ENCODE measurements at places on chromosomes 1 and 21.

GRCh38 chr1:27795601-27796000, 22.6 kb downstream of the STX12 start:
- DNase-seq: no peak

- DNase-seq: no peak
Observed at GRCh38 chr1:219206350-219206749, 32.7 kb downstream of the LYPLAL1 start.

GRCh38 chr1:19762175-19762779, 37.4 kb downstream of the TMCO4 start:
- DNase-seq: peak; percentile 49

GRCh38 chr1:228396770-228397662, 9.6 kb downstream of the TRIM11 start:
- no peak for DNase-seq

- DNase-seq: no peak
Observed at GRCh38 chr1:18527921-18528320, 47.2 kb downstream of the KLHDC7A start.

DNA sequence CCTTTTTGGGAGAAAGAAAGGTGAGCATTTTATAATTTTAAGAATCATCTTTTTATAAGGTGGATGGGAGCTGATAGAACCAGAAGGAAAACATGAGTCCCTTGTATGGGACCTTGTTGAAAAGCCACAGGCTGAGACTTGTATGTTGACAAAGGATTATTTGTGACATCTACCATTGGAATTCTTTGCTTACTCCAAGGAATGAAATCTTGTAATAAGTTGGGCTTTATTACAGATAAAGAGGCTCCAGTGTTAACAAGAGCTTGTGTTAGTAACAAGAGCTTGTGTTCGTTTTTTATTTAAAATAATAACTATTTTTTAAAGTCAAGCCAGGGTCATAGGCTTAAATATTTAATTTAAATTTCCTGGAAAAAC, 201.1 kb upstream of the CHRM3 start:
- DNase-seq: no peak

- no peak for DNase-seq
Observed at GRCh38 chr21:38455403-38455802, 42.9 kb downstream of the ERG start.

- DNase-seq: no peak
Observed at GRCh38 chr1:115456441-115456961, 118.5 kb upstream of the NGF start.

DNA sequence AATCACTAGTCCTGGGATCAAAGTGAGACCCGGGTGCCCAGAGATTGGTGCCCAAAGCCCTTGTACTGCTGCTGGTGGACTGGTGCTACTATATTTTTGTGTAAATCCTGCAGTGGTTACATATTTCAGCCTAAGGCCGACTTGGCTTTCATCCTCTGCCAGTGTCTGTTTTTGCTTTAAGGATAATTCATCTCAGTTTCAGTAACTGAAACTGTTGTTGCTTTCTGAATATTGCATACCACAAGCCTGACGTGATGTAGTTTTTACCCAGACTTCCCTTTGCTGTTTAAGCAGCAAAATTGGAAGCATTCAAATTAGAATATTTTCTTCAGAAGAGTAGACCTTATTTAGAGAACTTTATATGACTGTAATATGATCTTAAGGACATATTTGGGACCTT, 341.8 kb downstream of the RYR2 start:
- DNase-seq: no peak

GRCh38 chr1:21921100-21921875, 15.8 kb downstream of the HSPG2 start:
- no peak for DNase-seq

DNA sequence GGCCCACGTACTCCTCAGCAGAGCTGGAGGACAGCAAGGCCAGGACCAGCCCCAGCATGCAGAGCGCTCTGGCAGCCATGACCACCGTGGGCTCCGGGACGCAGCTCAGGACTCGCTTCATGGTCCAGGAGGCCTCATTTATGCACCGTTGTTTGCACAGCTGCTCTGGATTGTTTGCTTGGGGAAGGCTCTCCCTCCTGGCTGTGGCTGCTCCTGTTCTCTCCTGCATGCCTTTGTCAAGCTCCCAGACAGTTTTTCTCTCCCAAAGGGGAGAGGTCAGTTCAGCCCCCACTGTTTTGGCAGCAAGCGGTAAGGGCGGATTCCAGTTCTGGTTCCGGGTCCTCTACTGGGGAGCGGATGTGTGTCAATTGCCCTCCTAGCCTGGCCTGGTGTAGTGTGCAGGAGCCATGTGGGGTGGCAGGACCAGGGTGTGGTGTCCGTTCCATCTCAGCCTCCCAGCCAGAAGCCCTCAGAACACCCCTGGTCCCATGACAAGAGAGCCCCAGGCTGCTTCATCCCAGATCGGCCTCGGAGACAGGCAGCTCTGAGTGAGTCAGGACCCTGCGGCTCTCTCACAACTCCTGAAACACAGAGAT, at the start of gene TFF3:
TFF3 (minus strand) TSS at position 114 of the 596 bp plus-strand sequence; CDS start at position 79, 35 bp downstream.
- peak; percentile 95 for DNase-seq

GRCh38 chr1:237671262-237671661, 219.5 kb downstream of the ZP4 start:
- no peak for DNase-seq

DNA sequence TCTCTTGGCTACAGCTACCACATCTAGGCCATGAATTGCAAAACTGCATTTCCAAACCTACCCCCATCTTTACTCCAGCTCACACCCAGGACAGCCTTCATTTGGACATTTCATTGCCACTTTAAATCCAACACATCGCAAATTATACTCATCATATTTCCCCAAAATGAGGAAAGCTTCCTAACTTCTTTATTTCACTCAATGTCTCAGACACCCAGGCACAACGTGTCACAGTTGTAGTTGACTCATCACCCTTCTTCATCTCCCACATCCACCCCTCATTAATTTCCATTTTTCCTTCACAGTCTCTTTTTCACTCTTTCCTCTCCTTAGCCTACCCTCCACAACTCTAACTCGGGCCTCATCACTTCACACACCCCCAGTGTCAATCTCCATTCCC, 6.7 kb downstream of the OTUD7B start:
- no peak for DNase-seq

- DNase-seq: no peak
Observed at GRCh38 chr1:222644636-222644980, 26.7 kb downstream of the MIA3 start.

- DNase-seq: no peak
Observed at GRCh38 chr1:16903054-16903453, 7.3 kb downstream of the RNU1-2 start.

DNA sequence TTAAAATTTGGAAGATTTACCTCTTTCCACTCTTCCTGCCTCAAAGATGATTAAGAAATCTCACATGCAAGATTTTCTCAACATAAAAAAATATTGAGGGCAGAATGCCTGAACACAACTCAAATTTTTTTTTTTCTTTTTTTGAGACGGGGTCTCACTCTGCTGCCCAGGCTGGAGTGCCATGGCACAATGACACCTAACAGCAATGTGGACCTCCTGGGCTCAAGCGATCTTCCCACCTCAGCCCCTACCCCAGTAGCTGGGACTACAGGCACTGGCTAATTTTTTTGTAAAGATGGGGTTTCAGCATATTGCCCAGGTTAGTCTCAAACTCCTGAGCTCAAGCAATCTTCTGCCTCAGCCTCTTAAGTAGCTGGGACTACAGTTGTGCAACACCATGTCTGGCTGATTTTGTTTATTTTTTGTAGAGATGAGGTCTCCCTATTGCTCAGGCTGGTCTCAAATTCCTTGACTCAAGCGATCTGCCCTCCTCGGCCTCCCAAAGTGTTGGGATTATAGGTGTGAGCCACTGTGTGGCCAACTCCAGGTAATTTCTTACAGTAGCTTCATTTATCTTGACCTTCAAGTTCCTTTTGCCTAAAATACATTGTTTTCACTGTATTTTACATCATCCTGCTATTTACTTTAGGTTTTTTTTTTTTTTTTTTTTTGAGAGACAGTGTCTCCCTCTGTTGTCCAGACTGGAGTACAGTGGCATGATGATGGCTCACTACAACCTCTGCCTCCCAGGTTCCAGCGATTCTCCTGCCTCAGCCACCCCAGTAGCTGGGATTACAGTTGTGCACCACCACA, 10.4 kb downstream of the NUCKS1 start:
- no peak for DNase-seq

GRCh38 chr1:59879574-59879973, 47.0 kb downstream of the CYP2J2 start:
- DNase-seq: peak; percentile 54

- DNase-seq: no peak
Observed at GRCh38 chr1:118717893-118718292, 270.2 kb downstream of the TBX15 start.

- DNase-seq: no peak
Observed at GRCh38 chr1:53662951-53663350, 76.0 kb downstream of the GLIS1 start.

DNA sequence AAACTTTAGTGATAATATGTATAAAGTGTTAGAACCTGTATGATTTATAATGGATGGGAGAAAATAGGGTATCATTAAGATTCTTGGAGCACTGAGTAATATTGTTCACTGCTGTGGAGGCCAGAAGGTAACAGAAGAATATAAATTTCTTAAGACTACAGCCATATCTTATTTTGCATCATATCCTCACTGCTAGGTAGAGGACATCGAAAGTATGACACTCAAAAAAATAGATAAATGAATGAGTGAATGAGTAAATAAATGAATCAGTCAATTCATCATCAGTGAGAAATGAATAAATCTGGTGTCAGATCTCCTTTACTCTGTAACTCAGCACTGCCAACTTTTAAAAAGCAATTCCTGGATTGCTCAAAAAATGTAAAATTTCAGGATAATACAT, 33.2 kb downstream of the RGS13 start:
- no peak for DNase-seq

- DNase-seq: no peak
Observed at GRCh38 chr1:151277249-151277648, 4.8 kb upstream of the ZNF687 start.

- no peak for DNase-seq
Observed at GRCh38 chr1:160061369-160062229, 8.4 kb downstream of the KCNJ10 start.

GRCh38 chr1:26300578-26301275, 5.7 kb downstream of the UBXN11 start:
- DNase-seq: no peak

DNA sequence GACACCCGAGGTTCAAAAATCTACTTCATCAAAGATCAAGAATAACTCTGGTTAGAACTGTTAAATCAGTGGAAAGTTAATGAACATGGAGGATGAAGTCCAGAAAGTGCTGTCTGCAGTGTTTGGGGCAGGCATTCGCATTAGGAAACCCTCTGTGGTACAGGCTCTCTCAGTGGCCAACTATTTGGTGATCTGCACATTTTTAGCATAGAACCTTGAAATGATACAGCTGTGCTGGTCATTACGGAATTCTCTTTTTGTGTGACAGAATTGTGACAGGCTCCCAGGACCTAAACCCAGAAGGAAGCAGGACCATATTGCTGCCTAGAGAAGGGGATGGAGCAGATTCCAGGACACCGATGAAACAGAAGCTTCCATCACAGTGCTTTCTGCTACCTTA, 89.0 kb downstream of the SLC45A1 start:
- DNase-seq: no peak

DNA sequence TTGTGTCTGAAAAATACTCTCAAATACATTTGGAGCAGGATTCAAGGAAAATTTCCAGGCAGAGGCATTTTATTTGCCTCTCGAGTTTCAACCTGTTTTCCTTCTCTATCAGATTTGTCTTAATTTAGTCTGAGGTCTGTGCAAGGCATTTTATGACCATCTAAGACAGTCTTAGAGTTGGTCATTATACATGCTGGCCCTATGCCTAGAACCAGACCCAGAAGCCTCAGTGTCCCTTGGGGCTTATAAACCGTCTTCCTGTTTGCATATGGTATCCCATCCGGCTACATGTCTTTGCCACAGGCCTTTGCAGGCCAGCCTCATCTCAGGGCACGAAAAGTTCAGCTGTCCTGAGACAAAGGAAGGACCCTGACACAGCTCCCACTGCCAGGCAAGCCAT, 346.1 kb downstream of the SIPA1L2 start:
- no peak for DNase-seq

GRCh38 chr21:32819694-32820093, 48.1 kb upstream of the PAXBP1 start:
- DNase-seq: no peak

GRCh38 chr21:39180429-39181019, 2.7 kb downstream of the PSMG1 start:
- DNase-seq: no peak

- DNase-seq: no peak
Observed at GRCh38 chr21:29376556-29376955, 77.8 kb downstream of the BACH1 start.

DNA sequence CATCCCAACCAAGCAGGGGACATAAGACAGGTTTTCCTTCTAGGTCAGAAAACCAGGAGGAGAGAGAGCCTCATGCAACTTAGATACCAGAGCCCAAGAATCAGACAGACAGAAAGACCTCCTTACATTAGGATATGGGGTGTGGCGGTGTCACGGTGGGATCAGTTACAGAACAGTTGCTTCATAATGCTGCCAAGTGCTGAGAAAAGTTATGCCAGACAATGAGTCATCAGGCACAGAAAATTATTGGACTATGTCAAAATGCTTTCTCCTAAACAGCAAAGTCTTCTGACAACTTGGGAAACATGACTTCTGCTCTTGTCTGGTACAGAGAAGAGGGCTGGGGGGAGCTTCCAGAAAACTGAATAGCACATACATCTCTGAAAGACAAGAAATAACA, 1120.2 kb upstream of the TMPRSS15 start:
- DNase-seq: no peak

DNA sequence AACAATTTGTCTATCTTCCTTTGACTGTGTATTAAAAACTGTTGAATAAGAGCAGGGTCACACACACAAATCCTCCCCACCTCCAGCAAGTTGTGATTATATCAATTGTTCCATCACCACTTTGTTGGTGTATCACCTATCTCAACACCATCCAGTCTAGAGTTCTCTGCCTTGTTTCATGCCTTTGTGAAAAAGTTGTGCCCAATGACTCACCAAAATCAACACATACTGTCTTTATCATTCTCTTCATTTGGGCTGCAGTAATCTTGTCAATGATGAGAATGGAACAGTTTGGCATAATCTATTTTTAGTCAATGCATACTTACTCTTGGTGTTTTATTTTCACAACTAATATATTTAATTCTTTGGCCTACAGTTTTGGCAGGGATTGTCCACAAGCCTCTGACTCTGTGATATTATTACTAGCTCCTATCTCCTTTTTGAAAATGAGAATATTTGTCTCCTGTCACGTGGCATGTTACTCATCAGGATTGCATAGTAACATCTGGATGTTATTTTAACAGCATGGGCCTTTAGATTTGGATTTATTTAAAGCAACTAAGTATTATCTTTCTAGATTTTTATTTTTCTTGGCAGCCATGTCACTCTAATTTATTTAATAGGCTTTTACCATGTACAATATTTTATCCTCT, 5.1 kb downstream of the C1orf87 start:
- no peak for DNase-seq

GRCh38 chr1:16020325-16020724, 1.5 kb upstream of the CLCNKA start:
- no peak for DNase-seq

DNA sequence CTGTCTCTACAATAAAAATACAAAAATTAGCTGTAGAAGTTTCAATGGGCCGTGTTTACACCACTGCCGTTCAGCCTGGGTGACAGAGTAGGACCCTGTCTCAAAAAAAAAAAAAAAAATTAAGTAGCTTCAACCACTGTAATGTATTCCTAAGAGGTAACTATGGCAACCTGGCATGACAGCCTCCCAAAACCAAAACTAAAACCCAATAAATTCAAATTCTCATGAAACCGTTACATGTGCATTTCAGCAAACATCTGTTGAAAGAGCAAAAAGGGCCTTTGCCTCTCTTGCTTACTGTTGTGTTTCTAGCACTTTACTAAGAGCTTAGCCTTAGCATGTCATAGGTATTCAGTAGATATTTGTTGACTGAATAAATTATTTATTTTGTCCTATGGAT, 33.5 kb downstream of the ODR4 start:
- DNase-seq: no peak
